ENCODE measurements at places on chromosomes 16 and 17.

- DNase-seq, result no peak
These were observed 48.7 kb upstream of the FOXJ1 start for GRCh38 chr17:76189741-76190140.

DNA sequence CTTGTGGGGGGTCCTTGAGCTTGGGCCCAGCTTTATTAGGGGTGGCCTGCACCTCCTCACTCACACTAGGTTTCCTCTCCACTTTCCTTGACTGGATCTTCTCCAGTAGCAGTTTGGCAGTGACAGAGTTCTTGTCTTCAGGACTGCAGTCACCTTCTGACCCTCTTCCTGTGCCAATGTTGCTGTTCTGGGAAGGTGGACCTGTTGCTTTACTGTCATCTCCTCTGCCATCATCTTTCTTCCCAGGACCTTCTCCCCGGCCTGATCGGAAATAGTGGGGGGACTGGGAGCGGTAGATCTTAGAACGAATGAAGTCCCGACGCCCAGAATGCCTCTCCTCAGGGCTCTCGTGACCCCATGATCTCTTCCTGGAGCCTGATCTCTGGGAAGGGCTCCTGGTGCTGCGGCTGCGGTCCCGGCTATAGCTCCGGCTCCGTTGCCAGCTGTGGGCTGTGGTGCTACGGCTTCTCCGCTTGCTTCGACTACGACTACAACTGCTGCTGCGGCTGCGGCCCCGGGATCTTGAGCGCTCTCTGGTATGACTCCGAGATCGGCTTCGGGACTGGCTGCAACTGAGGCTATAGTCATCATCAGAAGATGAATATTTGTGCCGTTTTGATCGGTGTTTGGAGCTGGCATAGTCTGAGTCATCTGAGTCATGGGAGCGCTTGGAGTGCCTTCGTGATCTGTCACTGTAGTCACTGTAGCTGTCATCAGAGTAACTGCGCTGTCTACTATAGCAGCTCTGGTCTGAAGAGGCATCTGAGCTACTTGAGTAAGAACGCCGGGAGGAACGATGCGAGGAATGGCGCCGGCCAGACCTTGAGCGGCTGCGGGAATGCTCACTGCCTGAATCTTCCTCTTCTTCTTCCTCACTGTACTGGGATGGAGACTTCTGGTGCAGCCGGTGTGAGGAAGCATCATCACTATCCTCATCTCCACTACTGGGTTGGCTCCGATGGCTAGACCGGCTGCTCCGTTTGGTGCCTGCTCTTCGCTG lies 9.5 kb upstream of the ITGA2B start:
- no peak for DNase-seq

GRCh38 chr16:48864055-48864454 lies 254.1 kb upstream of the N4BP1 start:
- no peak for DNase-seq

DNA sequence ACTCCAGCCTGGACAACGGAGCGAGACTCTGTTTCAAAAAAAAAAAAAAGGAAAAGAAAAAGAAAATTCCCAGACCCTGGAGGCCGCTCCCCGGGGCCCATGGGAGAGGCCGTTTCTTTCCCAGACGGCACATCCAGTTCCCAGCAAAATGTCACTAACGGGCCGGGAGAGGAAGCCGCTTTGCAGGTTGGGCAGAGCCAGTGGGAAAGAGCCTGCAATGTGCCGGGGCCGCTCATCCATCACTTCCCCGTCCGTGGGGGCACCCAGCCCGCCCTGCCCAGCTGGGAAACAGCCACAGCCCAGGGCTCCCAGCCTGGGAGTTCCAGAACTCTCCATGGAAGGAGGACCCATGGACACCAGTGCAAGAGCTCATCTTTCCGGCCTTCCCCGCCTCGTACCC lies 41.8 kb upstream of the PABPN1L start:
- DNase-seq, result no peak

DNA sequence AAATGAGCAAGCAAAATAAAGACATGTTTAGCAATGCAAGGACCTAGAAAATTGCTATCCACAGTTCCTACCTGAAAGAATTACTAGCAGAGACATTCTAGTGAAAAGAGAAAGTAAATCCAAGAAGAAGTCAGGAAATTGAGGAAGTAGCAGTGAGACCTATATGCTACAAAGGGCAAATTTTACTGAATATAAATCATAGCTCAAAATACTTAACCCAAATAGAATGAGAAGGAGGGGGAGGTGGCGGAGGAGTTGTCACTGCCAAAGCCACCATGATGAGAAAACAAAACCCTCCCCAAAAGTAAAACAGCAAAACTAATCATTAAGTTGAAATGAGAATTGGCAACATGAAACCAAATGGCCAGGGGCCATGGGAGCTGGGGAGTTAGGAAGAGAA lies 39.3 kb downstream of the PITPNM3 start:
- no peak for DNase-seq

DNA sequence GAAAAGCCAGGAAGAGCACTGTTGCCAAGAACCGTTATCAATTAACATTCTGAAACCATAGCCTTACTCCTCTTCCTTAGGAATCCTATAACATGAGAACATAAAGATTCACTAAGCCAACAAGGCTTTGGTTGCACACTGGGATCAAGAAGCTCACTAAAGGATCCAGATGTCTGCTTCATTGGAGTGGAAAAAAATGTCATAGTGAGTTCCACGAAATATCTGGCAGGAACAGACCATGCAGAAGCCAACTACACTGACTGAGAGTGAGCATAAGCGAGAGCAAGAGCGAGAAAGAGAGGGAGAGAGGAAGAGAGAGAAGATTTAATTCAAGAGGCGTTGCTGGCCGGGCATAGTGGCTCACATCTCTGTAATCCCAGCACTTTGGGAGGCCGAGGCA lies 13.4 kb upstream of the MEIOC start:
- no peak for DNase-seq

- no peak for DNase-seq
These were observed 1.1 kb upstream of the NDUFAB1 start for GRCh38 chr16:23597003-23597756.

- peak; percentile 88 for DNase-seq
These were observed 21.7 kb downstream of the KNOP1 start for GRCh38 chr16:19696328-19696727.

DNA sequence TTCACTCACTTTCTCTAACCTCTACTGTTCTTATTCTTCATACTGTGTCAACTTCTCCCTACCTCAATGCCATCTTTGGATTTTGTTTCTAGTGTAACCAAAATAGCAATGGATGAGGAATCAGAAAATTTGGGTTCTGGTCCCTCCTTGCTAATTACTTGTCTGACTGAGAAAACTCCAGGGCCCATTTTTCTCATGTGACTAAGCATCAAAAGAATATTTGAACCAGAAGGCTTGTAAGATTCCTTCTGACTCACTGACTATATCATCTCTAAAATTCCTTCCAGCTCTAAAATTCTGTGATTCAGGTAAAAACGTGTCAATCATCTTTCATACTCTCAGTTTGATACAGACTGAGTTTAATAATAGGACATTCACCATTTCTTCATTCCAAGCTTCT lies 57.9 kb downstream of the BRIP1 start:
- DNase-seq, result peak; percentile 21

GRCh38 chr16:17983847-17984639 lies 352.5 kb downstream of the NPIPA8 start:
- DNase-seq, result no peak

DNA sequence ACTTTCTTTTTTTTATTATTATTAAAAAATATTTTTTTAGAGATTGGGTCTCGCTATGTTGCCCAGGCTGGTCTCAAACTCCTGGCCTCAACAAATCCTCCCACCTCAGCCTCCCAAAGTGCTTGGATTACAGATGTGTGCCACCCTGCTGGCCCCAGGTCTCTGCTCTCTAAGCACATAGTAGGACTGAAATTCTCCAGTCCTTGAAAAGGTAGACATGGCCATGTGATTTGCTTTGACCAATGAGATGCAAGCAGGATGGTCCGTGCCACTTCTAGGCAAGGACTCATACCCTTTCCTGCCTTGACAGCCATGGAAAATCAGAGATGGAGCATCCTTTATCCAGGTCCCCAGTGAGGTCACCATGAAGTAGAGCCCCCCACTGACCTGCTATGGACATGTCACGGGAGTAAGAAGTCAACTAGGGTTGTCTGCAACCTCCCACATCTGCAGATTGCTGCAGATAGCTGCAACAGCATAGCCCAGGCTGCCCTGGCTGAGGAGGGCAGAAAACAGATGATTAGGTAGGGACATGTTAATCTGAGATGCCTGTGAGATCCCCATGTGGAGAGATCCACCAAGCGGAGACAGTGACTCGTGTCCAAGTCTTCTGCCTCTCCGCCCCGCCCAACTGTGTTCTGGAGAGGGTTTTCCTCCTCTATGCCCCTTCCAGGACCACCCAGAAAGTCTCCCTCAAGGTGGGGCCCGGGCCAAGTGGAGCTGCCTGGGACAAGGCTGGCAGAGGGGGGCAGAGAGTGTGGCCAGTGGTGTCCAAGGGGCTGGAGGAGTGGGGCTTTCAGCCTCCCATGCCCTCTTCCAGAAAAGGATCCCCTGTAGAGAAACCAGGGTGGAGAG lies 11.0 kb downstream of the GSG1L start:
- DNase-seq, result no peak

DNA sequence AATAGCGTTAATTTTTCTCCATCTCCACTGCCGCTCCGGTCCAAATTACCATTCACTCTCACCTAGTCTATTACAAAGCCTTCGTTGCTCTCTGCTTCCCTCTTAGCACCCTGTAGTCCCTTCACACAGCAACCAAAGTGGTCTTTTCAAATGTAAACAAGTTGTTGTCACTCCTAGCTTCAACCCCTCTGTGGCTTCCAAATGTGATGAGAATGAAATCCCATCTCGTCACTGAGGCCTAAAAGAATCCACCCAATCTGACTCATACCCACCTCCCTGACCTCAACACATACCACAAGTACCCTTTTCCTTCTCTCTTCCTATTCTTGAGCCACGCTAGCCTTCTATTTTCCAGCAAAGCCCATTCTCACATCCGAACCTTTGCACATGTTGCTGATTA lies 2.2 kb upstream of the PELP1 start:
- DNase-seq, result no peak

DNA sequence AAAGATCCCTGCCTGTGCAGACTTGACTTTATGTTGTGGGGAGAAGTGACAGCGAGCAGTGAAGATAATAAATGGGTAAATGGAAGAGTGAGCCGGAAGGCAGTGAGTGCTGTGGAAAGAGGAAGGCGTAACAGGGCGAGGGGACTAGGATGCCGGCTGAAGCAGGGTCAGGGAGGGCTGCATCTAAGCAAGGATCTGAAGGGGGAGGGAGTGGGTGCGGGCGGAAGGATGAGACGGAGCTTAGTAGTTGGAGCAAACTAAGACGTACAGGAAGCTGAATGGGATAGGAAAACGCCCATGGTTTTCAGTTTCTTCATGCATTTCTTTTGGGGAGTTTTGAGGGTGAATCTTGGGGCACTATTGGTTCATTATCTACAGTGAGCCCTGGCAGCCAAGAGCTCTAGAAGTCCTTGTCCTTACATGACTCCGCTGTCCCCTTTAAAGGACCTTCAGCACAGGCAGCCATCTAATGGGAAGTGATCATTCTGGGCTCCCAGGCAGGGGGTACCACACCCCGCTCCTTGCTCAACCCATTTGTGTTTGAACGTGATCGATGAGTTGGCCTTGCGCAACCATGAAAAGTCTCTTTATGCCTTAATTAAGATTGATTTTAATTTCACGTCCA lies 10.4 kb upstream of the NAT9 start:
- no peak for DNase-seq

DNA sequence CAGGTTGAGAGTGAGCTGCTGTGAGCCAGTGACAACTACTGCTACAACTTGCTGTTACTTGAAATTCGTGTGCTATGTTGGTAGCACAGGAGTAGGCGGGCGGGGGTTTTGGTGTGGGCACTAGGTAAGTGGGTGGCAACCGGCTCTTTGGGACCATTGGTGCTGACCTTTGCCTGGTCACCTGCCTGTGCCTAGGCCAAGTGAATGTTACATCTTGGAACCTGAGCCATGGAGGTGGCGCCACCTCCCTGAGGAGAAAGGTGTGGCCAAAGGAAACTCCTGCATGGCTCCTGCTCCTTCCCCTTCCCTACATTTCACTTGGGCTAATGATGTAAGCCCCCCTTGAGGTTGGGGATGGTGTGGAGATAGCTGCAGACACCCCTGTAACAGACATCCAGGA lies 25.4 kb upstream of the ARHGAP23 start:
- DNase-seq, result no peak

GRCh38 chr17:7742729-7743128 lies 25.2 kb downstream of the DNAH2 start:
- DNase-seq, result no peak

DNA sequence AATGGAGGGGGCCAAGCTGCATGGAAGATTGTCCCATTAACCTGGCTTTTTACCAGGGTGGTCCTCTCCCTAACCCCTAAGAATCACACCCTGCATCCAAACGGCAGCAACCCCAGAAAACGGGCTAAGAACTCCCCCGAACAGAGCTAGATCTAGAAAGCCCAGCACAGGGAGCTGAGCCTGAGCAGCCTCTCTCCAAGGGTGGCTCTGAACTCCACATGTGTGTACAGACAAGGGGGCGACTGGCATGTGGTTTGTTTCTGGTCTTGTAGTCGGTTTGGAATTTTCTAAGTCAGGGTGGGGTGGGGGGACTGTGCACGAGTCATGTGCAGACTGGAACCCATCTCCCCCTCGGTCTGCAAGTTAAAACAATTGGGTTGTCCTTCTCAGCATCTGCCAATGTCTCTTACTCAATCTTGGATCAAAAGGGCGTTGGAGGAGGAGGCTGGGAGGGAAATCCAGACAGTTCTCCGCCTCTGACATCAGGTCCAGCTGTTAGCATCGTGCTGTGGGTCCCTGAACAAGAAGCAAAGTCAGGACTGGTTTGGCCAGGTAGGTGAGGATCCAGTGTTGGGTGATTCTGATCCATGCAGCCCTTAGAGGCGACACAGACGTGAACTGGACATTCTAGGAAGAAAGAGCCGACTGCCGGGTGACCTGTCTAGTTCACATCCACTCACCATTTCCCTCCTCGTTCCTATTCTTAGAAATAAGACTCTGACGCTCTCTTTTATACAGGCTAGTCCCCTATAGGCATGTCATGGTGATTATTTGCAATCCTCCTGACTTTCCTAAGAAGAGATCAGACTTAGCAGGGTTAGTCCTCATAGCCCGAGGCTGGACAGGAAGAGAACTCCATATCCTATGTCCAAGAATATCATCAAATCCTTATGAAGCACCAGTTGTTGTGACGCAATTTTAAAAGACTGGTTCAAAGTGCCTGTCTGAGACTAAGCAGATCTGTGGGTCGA lies 381.8 kb downstream of the SOX9 start:
- no peak for DNase-seq

GRCh38 chr17:16027708-16028584 lies 28.3 kb downstream of the TTC19 start:
- peak; percentile 77 for DNase-seq

DNA sequence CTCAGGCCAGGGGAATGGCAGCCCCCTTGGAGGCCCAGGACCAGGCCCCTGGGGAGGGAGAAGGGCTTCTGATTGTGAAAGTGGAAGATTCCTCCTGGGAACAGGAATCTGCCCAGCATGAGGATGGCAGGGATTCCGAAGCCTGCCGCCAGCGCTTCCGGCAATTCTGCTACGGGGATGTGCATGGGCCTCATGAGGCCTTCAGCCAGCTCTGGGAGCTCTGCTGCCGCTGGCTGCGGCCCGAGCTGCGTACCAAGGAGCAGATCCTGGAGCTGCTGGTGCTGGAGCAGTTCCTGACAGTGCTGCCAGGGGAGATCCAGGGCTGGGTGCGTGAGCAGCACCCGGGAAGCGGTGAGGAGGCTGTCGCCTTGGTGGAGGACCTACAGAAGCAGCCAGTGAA lies 2.4 kb downstream of the ZNF213 start:
- no peak for DNase-seq

GRCh38 chr16:31214708-31215286 lies 878 bp downstream of the TRIM72 start:
- no peak for DNase-seq

Data from hepatic stellate cell (primary cell).